ENCODE measurements at places on chromosomes 1 and 21. TPM values are rescaled to one million over a fixed set of nuclear protein-coding genes. Genes with fewer than 3 reads are reported as not detected.

The TNFRSF25 gene
- 26.4 TPM for total RNA-seq

GRCh38 chr1:58065520-58065919, 481.0 kb downstream of the OMA1 start:
- H3K36me3 ChIP-seq: no peaks in the 10 kb centered on the region
- H3K27me3 ChIP-seq: no peaks in the 10 kb centered on the region
- DNase-seq: no peak
- no peak overlapping the region for H3K27ac ChIP-seq

- H3K36me3 ChIP-seq: peaks cover 5% of the 10 kb centered on the region
- no peak overlapping the region for H3K4me3 ChIP-seq
- H3K4me1 ChIP-seq: peaks cover 9% of the 10 kb centered on the region
- DNase-seq: no peak
These were observed 105.1 kb upstream of the L1TD1 start for GRCh38 chr1:62089570-62089969.

DNA sequence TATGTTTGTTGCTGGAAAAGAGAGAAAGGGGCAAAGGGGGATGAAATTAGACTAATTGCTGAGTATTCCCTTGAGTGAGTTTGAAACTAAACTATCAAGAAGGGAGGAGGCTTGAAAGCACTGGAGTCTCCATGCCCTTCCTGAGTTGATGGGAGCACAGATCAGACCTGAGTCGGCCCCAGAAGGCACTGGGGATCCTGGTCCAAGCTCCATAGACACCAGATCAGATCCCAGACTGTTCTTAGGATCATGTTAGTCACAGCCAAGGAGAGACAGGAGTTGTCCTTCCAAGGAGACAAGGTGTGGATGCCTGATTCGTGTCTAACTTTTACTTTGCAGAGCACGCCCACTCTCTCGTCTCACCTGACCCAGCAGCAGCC, 152.3 kb downstream of the NR5A2 start:
- H3K27me3 ChIP-seq: no peaks in the 10 kb centered on the region
- H3K27ac ChIP-seq: peak overlapping the region; percentile 71
- H3K4me1 ChIP-seq: peaks cover 51% of the 10 kb centered on the region
- no peak for DNase-seq
- H3K4me3 ChIP-seq: no peak overlapping the region

DNA sequence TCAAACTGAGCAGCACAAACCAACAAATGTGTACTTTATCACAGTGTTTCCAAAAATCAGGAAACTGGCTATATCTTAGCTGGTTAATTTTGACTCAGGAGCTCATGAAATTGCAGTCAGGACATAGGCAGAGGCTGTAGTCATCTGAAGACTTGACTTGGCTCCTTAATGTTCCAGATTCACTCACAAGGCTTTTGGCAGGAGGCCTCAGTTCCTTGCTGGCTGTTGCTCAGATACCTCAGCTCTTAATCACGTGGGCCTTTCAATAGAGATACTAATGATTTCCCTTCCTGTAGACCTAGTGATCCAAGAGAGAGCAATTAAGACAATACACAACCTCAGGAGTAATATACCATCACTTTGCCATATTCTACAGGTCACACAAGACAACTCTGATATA, 537.7 kb downstream of the BRINP3 start:
- no peak for DNase-seq
- no peaks in the 10 kb centered on the region for H3K27me3 ChIP-seq
- no peaks in the 10 kb centered on the region for H3K36me3 ChIP-seq
- H3K27ac ChIP-seq: no peak overlapping the region
- no peaks in the 10 kb centered on the region for H3K4me1 ChIP-seq

DNA sequence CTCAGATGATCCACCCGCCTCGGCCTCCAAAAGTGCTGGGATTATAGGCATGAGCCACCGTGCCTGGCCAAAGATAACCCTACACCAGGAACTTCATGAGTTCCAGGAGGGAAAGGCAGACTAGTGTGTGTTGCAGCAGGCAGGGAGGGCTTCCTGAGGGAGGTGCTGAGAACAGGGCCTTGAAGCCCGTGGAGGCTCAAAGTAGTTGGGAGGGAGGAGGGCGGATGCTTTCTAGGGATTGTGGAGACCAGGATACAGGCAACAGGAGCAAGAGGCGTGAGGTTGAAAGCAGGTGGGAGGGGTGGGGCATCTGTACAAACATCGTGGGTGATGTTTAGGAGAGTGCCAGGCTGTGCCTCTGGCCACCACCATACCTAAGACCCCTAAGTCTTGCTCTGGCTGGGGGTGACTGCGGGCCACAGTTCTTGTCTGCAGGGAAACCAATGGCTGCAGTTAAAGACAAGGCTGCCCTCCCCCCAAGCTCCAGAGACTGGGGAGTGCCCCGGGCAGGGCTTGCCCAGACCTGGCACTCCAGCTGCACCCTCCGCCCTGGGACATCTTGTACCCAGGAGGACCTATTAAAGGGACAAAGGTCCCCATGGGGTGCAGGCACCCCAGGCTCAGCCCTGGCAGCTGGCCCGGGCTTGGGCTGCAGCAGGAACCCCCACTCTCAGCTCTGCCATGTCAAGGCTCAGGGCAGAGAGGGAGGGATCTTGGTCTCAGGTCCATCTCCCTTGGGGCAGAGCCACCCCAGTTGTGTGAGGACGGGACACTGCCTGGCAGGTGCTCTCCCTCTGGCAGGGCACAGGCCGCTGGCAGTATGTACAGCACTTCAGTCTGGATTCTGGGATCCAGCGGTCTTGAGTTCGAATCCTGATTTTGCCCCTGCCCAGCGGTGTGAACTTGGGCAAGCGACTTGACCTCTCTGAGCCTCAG, 22.1 kb upstream of the CASZ1 start:
- no peaks in the 10 kb centered on the region for H3K36me3 ChIP-seq
- peaks cover 2% of the 10 kb centered on the region for H3K4me1 ChIP-seq
- peaks cover 17% of the 10 kb centered on the region for H3K27me3 ChIP-seq
- H3K27ac ChIP-seq: no peak overlapping the region
- H3K4me3 ChIP-seq: no peak overlapping the region

The OR2T2 gene
- not detected for total RNA-seq

The LENEP gene
- not detected for total RNA-seq

GRCh38 chr1:223244366-223245103, 101.5 kb upstream of the TLR5 start:
- no peak overlapping the region for H3K4me3 ChIP-seq
- peaks cover under 1% of the 10 kb centered on the region for H3K27me3 ChIP-seq
- H3K4me1 ChIP-seq: no peaks in the 10 kb centered on the region
- no peaks in the 10 kb centered on the region for H3K36me3 ChIP-seq
